ENCODE measurements at places on chromosomes 5 and 9.

GRCh38 chr9:70421272-70422180, 7.1 kb upstream of the KLF9 start:
- DNase-seq = peak; percentile 74

DNA sequence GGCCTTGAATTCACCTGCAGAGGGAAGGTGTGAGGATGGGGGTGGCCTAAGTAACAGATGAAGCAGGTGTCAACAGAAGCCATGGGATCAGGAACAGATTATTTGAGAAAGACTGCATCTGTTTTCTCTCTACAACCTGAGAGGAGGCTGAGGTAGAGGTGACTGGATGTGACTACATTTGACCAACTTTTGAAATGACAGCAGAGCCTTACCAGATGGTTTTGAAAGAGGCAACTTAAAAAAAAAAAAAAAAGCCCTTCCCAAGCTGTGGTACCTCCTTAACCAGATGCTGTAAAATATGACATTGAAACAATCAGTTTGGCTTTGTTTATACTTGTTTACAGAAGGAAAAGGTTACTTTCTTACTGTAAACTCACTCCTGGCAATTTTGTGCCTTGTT, 108.6 kb downstream of the TRIO start:
- DNase-seq = no peak

DNA sequence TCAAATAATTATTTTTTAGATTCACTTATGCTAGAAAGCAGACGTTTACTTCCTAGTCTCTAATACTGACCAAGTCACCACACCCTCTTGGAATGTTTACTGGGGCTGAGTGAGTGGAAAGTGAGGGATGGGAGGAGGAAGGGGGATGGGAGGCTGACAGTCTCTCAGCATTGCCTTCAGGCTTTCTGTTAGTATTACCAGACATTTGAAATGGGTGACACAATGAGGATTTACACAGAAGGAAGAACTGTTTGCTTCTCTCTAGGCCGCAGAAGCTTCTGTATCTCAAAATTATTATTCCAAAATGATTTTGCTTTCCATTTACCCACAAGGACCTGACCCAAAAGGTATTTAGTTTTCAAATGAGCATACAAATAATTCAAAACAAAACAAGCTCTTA, 232.8 kb upstream of the ZNF608 start:
- no peak for DNase-seq

- peak; percentile 40 for DNase-seq
Measured at GRCh38 chr5:17061973-17062470, 125.9 kb upstream of the MYO10 start.

DNA sequence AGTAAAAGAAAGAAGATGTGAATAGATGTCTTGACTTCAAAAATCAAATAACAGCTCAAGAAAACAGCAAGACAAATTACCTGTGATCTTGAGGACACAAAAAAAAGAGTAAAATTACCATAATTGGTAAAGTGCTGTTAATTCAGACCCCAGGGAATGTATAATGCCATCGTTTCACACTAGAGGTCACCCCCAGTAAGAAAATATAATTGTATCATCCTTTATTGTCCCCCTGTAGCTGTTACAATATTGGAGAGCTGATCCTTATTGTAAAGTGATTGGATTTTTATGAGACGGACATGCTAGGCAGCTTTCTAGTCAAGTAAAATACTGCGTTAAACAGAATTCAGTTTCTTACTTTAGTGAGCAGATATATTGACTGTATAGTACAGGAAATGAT, 377.0 kb downstream of the TLE1 start:
- DNase-seq = no peak

DNA sequence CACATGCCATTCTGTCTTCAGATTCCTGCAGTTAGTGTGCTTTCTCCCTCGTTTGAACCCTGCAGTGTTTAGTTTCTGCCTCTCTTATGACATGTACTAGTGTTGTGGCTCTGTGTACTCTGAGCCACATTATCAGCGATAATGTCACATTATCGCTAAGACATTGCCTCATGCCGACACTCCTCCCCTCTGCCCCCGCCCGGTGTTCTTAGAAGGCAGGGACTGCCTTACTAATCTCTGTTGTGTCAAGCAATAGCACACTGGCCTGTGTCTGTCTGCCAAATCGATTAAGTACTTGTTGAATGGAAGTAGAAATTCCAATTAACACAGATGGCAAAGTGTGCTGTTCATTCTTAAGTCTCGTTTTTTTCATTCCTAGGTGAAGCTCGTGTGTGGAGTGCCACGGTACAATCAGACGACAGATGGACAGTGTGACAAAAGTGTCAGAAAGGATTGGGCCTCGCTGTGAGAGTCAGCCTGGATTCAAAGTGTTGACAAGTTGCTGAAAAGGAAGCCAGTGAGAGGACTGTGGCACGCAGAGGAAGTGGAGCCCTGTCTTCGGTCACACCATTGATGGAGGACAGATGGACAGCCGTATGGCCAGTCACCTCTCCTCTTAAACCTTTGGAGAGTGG, 10.5 kb downstream of the PIK3R1 start:
- peak; percentile 66 for DNase-seq

Measured in right cardiac atrium (tissue), 5 donors.